CD4-positive, alpha-beta T cell treated with Interleukin-12 subunit alpha and Interleukin-12 subunit beta, for 1 hour (primary cell): ENCODE measurements at places on chromosomes 11 and 22.

- DNase-seq = no peak
Observed at GRCh38 chr11:29352273-29352795, 664.5 kb downstream of the KCNA4 start.

DNA sequence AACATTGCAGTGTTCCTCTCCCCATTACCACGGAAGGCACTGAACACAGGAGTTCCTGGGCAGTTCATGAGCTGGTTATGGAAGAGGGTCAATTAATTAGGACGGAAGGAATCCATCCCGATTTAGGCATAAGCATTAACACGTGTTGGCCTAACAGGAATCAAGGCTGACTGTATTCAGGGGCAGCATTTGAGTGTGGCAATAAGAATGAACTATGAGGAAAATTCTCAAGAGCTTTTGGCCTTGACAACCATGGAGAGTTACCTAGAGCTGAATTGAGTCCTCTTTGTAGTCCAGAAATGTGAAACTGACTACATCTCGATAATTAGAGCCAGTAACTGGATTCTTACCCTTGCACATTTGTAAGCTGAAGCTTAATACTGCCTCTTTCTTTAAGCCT, 82.4 kb upstream of the CRTAM start:
- no peak for DNase-seq

- no peak for DNase-seq
Observed at GRCh38 chr11:45384711-45385241, 98.6 kb upstream of the SYT13 start.

DNA sequence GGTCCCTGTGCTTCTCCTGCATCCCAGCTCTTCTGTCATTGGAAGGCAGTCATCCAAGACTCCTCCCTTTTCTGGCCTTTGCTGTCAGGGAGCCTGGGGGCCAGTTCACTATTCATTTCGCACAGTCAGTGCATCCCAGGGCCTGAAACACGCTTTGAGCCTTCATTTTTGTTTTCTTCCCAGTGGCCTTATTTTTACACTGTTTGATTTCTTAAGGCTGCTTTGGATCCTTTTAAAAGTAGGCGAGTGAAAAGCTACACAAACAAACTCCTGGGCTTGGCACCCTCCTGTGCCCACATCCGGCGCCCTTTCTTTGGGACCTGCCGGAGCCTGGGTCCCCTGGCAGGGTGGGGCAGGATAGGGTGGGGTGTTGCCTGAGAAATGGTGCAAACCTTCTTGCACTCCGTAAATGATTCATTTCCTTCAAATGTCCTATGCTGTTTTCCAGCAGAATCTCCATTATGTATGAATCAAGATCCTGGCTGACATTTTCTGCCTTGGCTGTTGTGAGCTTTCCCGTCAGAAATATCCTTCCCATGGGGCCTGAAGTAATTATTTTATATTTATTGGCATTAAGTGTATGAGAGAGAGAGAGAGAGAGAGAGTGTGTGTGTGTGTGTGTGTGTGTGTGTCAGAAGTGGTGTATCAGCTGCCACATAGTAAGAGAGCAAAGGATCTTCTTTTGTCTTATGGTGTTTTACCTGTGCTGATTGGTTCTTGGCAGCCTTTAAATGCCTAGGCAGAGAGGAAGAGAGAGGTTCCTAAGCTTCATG, 45.6 kb downstream of the BCR start:
- peak; percentile 54 for DNase-seq

DNA sequence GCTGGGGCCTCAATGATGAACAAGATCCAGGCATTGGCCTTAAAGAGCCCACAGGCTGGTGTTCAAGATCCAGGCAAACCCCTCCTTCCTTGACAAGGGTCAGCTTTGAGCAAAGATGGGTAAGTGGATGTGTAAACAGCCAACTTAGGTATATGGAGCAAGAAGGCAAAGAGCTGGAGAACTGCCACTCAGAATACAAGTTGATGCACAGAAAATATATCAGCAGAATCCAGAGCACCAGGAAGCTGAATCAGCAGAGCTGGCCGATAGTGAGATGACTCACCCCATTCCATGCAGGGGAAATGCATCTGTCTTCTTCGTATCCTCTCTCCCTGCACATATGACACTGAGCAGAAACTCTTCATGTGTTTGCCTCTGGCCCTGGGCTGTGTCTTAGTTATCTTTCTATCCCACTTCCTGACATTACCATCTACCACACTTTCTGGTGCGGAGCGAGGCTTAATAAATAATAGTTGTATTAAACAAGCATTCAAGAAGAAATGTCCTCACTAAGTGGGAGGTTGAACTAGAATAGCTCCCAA, 57.8 kb downstream of the ENDOD1 start:
- DNase-seq = no peak

GRCh38 chr11:27520226-27520625, 13.7 kb upstream of the LIN7C start:
- no peak for DNase-seq
